ENCODE measurements at places on chromosomes 11 and 22.

GRCh38 chr11:67368621-67369020 lies 4.8 kb downstream of the CLCF1 start:
- no peak for DNase-seq

GRCh38 chr22:36385491-36386350 lies 2.0 kb downstream of the MYH9 start:
- no peak for DNase-seq

- no peak for DNase-seq
Measured at GRCh38 chr11:69413015-69413801, 68.3 kb upstream of the LINC01488 start.

GRCh38 chr11:94201004-94201465 lies 72.4 kb downstream of the PANX1 start:
- peak; percentile 30 for DNase-seq

GRCh38 chr11:44758983-44759382 lies 32.2 kb downstream of the TSPAN18 start:
- no peak for DNase-seq

Data from cerebellar nuclear complex (tissue), 1 donor.